ENCODE measurements at places on chromosomes 13 and 19.

GRCh38 chr13:95258619-95259194, 42.5 kb downstream of the ABCC4 start:
- DNase-seq = no peak

DNA sequence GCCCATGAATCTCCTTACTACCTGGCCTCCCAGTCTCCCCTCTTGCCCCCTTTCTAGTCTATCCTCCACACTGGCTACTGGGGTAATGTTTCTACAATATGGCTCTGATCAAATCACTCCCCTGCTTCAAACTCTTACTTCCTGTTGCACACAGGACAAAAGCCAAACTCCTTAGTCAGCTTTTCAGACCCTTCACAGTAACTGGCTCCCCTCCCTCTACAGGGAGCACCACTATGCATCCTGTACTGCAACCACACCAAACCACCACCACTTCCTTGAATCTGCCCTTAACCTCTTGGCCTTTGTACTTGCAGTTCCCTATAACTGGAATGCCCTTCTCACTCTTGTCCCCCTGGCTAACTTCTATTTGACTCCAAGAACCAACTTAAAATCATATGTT, 32.2 kb downstream of the DEDD2 start:
- no peak for DNase-seq

- DNase-seq = no peak
These were observed 12.1 kb downstream of the PPP6R1 start for GRCh38 chr19:55246462-55247451.

- DNase-seq = no peak
These were observed 4.8 kb downstream of the TPT1 start for GRCh38 chr13:45336025-45336800.

DNA sequence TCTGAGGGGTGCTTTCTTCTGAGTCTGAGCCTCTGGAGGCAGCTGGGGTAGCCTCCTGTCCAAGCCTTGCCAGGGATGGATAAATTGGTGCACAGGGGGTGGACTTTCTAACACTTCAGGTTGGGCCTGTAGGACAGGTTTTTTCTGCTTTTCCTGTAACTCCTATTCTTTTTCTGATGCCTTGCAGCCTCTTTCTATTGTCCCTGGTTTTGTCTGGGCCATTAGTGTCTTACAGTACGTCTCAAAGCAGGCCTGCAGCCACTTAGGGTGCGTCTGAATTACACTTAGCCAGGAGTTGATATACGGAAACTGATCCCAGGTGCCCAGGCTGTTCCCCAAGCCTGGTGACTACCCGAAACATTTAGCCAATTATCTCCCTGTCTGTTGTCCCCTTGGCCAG, 213.3 kb upstream of the HTR2A start:
- no peak for DNase-seq

DNA sequence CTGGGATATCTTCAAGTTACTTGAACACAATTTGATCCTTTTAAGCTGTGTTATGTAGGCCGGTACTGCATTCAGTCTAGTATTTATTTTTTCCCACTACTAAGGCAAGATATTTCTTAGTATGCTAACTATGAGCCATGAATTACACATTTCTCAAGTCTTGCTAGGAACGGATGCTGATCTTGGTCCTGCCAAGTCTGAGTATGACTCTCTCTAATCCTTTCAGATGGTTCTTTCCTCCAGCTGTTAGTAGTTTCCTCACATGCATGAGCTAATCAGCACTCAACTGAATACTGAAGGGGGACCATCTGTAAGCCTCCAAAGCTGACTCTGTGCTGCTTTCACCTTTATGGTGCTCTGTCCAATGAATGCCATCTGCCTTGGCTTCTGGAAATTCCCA, 460.3 kb downstream of the KCTD12 start:
- peak; percentile 75 for DNase-seq

DNA sequence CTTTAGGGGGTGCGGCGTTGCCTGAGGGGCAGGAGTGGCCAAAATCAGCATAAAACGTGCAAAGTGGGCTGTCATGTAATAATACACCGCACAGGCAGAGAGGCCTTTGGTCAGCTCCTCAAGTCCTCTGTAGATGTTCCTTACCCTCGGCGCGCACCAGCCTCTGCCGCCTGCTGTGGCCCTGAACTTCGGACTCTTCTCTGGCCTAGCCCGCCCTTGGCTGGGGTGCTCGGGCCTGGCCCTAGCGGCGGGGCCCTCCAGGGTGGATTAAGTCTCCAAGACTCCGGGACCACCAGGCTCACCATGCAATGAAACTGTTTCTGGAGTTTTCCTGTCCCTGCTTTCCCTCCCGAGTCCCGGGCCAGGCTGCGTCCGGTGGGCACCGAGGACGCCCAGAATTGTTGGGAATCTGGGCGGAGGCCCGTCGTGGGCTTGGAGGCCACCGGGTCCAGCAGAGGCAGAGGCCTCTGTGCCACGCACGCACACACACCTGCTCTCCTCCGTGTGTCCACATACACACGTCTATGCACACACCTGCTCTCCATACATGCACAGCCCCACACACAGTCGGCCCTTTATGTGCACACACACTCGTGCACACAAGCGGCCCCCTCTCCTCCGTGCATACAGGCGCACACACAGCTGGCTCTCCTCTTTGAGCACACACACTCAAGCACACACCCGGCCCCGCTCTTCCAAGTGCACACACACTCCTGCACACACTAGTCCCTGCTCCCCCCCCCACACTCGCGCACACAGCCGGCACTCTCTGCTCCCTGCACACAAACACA, 1.5 kb upstream of the TFDP1 start:
- no peak for DNase-seq

DNA sequence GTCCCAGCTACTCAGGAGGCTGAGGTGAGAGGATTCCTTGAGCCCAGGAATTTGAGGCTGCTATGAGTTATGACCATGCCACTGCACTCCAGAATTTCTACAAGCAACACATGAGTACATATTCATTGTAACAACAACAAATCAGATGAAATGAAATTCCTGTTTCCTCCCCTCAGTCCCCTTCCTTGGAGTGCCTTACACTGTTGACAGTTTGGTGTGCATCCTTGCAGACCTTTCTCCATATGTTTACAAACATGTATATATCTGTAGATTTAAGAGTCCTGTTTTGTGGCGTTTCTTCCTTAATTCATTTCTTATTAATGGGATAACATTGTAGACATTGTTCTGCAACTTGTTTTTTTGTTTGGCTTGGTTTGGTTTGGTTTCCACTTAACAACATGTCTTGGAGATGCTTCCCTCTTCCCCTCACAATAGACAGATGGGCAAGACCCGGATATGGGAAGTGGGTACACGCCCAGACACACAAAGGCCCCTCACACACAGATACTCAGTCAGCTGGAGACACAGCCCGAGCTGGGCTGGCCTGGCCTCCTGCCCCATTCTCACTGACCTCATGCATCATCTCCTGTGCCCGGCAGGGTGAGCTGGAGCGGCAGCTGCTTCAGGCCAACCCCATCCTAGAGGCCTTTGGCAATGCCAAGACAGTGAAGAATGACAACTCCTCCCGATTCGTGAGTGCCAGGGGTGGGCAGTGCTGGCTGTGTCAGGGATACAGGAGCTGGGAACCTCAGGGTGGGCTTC, 21.7 kb downstream of the MYH14 start:
- DNase-seq = no peak

GRCh38 chr13:41263261-41263971, at the start of gene MTRF1:
TSS of gene MTRF1 (minus strand) at chr13:41263576. CDS start at chr13:41260907, 2,669 bp downstream.
- DNase-seq = peak; percentile 67

DNA sequence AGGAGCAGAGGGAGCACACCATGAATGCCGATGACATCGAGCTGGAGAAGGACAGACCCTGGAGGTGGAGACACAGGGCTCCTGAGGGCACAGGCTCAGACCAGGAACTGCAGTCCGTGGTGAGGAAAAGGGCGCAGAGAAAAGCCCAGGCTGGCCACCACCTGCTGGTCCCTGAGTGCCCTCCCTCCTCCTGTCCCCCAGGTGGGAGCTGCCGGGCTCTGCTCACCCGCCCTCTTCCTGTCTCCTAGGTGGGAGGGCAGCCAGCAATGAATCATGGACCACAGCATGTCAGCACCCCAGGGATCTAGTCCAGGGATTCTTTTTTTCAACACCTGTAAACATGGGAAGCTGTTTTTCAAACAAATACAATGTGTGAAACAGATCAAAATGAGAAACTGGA, 94.6 kb upstream of the ARHGEF7 start:
- DNase-seq = no peak

- DNase-seq = no peak
These were observed 7.3 kb upstream of the LMO7 start for GRCh38 chr13:75628801-75629200.

- DNase-seq = no peak
These were observed 8.7 kb downstream of the HOMER3 start for GRCh38 chr19:18932216-18932841.

- DNase-seq = no peak
These were observed 98.7 kb downstream of the SPACA7 start for GRCh38 chr13:112474869-112475268.

DNA sequence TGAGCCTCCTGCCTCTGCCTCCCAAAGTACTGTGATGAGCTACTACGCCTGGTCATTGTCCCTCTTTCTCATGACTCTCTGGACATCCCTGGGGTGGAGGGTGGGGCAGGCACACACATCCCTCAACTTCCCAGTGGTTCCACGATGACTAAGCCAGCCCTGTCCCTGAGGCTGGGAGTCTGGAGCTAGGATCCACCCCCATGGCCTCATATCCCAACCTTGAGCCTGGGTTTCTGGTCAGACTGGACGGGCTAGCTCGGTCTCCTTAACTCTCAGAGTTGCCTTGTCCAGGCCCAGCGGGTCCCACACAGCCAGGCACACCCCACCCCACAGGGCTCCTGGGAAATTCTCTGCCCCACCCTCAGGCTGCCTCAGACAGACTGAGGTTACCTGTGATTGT, 19.6 kb downstream of the IER2 start:
- DNase-seq = no peak

GRCh38 chr19:55520691-55521292, 16.1 kb downstream of the SBK2 start:
- DNase-seq = no peak

DNA sequence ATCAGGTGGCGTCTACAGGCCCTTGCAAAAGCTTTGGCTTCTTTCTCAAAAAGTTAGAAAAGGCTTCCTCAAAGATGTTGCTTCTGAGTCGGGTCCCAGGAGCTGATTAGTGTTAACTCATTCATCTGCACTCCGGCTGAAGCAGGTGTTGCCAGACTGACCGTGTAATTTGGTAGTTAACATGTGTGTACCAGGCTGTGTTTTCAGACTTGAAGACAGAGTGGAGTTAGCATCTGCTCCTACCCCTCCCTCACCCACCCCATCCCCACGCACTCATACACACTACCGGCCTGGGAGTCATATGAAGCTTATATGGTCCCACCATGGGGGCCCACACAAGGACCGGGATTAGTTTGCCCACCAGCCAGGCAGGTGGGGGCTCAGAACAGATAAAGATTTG, 111.5 kb downstream of the DNAJC15 start:
- DNase-seq = no peak
